ENCODE measurements at places on chromosomes 2 and 18.

DNA sequence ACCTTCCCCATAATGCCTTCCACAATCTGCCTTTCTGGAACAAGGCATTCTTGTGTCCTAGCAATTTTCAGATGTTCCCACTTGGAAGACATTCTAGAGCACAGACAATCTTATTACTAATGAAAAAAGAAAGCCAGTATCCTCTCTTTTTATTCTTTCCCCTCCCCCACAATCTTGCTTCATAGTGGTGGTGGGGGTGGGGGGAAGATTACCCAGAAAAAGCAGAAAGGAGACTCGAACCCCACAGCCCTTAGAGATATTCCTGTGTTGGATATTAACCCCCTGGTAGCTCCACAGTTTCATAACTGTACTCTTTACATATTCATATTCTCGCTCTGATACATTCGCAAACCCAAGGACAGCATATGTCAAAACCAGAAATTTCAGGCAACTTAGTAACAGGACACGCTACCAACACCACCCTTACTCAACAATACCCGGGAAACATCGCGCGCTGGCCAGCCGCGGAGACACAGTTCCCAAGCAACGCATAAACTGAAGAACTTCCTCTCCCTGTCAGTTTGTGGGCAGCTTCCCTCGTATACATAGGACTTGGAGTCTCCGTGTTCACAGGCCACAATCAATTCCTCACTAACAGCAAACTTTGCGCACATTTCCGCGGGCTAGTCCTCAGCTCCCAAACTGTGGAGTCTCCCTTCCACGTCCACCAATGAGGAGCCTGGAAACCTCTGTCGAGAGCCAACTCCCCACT is 793 bp downstream of the NR4A2 start:
- DNase-seq: peak; percentile 86

DNA sequence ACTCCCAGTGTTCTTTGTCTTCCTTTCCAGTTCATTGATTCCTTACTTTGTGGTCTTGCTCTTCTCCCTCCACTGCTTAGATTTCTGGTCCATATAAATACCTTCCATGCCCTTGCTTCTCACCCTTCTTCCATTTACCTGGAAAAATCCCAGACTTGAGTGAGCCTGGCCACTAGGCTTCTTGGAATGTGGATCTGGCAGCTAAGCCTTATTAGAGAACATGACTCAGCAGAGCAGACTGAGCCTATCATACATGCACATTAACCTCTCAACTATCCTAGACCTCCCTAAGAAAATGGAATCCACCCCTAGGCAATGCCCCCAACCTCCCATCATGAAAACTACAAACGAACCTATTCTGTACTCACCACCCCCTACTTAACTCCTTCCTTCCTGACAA is 127.7 kb downstream of the RHBDD1 start:
- peak; percentile 29 for DNase-seq

DNA sequence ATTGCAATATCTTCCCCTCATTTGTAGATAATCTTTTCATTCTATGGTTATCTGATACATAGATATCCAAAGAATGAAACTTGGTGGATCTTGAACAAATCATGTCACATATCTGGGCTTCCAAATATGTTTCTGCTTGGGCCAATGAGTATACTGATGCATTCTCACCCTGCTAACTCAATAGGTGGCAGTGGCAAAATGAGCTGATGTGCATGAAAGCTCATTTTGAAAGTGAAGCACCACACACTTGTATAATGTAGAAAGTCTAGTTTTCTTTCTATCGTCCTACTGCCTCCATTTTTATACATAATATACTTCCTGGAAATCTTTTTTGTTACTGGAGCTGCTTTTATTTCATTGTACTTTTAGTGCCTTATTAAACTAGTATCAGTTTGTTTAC is 208.2 kb downstream of the PRKCE start:
- no peak for DNase-seq

DNA sequence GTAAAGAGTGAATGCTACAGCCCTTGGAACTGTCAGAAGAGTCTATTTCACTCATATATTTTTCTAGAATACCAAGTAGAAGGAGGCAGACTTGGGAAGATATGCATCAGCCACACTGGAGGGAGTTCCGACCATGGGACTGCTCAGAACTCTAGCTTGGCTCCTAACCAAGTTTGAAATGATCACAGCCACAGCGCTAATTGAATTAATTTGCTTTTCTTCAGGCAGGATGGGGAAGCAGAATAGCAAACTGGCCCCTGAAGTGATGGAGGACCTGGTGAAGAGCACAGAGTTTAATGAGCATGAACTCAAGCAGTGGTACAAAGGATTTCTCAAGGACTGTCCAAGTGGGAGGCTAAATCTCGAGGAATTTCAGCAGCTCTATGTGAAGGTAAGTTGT is 51.4 kb downstream of the VSNL1 start:
- DNase-seq: no peak

DNA sequence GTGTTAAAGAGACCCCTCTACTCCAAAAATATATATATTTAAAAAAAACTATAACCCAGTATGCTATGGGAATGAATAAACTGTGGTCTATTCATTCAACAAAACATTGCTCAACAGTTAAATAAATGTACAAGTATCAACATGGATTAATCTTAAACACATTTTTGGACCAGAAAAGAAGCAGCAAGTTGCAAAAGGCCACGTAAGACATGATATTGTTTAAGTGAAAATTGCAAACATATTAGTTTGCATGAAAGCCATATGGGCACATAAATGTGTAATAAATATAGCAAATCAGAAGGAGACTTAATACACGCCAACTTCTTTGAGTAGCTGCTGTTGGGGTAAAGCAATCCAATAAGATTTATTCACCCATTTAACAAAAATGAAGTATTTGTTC is 321.5 kb downstream of the FBXO15 start:
- DNase-seq: no peak

DNA sequence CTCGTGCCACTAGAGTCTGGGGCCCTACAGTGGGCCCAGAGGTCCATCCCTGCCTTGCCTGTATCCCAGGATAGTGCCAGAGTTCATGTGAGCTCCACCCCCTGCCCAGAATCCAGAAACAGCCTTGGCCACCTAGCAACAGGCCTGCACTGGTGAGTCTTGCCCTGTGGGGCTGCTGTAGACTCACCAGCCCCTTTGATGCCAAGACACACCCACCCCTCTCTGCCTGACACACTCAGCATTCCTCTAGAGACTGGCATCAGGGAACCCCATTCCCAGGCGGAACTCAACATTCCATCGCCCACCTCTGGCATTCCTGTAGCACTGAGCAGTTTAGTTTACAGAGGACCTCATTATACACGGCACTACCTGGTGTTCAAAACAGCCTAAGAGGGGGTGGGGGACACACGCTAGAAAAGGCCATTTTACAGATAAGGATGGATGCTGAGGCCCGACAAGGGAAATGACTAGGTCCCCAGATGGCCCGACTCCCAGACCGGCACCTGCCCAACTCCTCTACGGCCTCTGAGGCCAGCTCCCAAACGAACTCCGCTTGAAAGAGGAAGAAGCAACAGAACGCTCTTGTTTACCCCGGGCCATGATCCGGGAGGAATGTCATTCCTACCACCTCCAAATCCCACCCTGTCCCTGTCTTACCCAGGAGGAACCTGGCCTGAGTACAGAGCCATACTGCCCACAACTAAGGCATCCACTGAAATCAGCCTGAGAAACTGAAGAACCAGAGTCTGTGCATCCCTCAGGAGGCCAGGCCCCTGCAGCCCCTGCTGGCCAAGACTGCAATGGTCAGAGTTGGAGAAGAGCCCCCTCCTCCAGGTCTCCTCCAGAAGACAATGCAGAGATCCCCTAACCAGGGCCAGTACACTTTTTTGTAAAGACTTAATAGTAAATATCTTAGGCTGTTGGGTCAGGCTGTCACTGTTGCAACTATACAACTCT is 180.2 kb downstream of the TNS1 start:
- peak; percentile 65 for DNase-seq

- no peak for DNase-seq
Observed at GRCh38 chr2:154408786-154409185, 289.7 kb upstream of the KCNJ3 start.

DNA sequence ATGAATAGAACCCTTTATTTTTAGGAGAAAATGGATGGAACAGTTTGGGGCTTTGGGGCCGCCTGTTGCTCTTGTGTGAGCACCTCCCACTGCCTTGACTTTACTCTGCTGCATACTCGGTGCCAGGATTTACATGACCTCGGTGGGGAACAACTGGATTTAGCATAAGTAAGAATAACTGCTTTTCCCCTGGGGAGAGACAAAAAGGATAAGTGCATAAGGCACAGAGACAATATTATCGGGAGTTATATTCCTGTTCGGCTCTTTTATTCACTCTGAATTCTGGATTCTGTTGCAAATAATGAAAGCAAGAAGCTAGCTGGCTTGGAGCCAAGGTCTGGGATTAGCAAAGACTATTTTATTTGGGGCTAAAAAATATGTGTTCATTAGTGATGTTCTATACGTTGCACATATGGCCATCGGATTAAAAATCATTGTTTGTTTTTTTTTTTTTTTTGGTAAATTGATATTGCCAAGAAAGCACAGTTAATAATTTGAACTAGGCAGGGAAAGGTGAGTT is 69.8 kb downstream of the CYBRD1 start:
- DNase-seq: no peak

DNA sequence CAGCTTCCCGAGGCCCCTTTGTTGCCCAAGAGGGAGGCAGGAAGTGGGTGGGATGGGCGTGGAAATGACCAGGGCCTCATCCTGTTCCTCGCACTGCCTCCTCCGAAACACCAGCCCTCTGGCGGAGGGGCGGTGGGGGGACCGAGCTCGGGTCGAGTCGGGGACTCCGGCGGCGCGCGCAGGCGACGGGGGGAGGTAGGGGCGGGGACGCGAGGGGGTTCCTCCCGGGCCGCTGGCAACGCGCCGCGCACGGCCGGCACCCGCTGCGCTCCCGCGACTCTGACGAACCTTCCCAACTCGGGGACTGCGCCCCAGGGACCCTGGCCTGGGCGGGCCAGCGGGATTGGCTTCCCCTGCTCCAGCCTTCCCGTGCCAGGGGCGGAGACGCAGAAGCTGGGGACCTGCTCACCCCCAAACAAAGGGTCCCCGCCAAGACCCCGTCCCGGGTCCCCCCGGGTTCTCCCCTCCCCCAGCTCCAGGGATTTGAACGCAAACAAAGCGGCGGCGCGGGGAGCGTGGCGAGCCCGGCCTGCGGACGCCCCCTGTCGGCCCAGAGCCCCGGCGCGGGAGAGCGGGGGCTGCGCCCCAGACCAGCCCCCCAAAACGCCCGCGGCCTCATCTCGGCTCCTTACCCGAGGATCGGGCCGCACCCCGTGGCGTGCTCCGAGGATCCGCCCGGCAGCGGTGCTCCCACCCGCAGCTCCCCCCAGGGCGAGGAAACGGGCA is 1.2 kb downstream of the SEMA4C start:
- peak; percentile 97 for DNase-seq

DNA sequence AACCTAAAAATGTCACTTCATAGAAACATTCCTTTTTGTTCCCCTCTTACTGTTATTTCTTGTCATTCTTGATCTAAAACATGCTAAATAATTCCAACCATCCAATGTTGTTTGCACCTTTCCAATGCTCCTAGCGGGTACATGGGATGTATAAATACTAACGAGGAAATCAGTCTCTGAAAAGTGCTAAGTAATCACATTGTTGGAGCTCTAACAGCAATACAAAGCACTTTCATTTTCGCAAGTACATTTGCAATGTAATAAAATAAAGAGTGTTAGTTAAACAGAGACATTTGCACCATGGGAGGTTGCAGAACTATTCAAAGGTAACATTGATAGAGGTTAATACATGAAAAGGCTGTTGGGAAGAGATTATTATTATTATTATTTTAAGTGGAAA is 286.2 kb upstream of the ACVR2A start:
- DNase-seq: no peak

- DNase-seq: no peak
Observed at GRCh38 chr18:32919799-32920198, 147.0 kb upstream of the KLHL14 start.

Measured in hepatic stellate cell (primary cell).